ENCODE measurements at places on chromosomes 3 and 15. TPM values are rescaled to one million over a fixed set of nuclear protein-coding genes. Genes with fewer than 3 reads are reported as not detected.

DNA sequence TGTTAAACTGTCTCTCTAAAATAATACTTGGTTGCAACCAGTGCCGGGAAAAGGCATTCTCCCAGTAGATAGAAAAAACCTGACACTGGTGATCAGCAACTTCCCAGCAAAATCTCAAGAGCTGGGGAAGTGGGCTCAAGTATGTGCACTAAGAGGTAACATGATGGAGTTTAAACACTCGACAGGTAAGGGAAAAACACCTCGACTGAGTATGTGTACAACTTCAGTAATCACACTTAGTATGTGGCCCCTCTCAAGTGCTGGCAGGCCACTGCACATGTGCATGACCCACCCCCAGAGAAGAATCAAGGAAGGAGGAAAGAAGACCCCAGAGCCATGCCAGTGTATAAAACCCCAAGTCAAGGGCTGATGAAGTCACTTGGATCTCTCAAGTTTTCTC, 27.4 kb downstream of the SPESP1 start:
- no peaks in the 10 kb centered on the region for H3K27me3 ChIP-seq
- H3K4me3 ChIP-seq, result no peak overlapping the region
- H3K36me3 ChIP-seq, result no peaks in the 10 kb centered on the region

DNA sequence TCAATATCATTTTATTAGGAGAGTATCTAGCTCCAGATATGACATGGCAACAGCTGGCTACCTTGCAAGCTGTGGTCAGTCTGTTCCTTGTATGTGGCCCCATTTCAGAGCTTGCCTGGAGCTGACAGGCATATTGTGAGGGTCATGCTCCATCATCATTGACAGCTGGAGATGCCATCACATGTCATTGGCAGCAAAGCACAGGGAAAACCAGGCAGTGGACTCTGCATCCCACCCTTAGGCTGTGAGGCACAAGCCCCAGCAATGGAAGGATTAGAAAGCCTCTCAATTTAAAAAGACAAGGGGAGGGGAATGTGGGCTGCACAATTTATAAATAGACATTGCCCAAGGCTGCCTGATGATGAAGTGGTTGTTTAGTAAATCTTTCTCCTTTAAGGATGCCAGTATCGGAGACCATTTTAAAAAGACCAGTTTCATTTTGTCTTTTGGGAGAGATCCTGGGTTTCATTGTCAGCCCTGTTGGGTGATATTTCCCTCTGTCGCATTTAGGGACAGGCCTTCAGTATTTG, 27.9 kb downstream of the LNP1 start:
- no peak overlapping the region for H3K4me3 ChIP-seq
- no peak for DNase-seq
- no peak overlapping the region for H3K27ac ChIP-seq
- no peaks in the 10 kb centered on the region for H3K27me3 ChIP-seq

GRCh38 chr3:51282931-51283330, 102.2 kb upstream of the MANF start:
- H3K4me1 ChIP-seq, result no peaks in the 10 kb centered on the region
- peaks cover 6% of the 10 kb centered on the region for H3K36me3 ChIP-seq
- DNase-seq, result no peak
- no peaks in the 10 kb centered on the region for H3K27me3 ChIP-seq

DNA sequence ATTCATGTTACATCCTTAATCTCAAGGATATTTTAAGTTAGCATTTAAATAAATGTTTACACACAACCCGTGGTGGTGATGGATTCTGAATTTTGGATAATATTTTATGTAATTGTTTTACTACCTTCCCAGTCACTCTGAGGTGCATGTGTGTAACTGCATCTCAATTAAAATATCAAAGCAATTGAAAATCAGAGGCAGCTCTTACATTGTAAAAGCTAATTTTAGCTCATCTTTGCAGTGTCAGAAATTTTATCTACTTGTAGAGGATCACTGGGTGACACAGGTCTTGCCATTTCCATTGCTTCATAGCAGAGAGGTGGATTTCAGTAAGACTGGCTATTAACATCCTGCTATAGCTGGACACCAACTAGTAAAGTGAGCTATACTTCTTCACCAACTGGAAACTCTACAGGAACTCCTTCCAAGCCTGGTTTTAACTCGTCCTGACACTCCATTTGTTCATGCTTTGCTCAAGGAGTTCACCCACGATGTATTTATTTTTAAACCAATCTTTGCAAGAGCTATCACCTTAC, 19.6 kb upstream of the MITF start:
- no peak overlapping the region for H3K27ac ChIP-seq
- no peak overlapping the region for H3K4me3 ChIP-seq
- no peaks in the 10 kb centered on the region for H3K36me3 ChIP-seq
- no peaks in the 10 kb centered on the region for H3K27me3 ChIP-seq

DNA sequence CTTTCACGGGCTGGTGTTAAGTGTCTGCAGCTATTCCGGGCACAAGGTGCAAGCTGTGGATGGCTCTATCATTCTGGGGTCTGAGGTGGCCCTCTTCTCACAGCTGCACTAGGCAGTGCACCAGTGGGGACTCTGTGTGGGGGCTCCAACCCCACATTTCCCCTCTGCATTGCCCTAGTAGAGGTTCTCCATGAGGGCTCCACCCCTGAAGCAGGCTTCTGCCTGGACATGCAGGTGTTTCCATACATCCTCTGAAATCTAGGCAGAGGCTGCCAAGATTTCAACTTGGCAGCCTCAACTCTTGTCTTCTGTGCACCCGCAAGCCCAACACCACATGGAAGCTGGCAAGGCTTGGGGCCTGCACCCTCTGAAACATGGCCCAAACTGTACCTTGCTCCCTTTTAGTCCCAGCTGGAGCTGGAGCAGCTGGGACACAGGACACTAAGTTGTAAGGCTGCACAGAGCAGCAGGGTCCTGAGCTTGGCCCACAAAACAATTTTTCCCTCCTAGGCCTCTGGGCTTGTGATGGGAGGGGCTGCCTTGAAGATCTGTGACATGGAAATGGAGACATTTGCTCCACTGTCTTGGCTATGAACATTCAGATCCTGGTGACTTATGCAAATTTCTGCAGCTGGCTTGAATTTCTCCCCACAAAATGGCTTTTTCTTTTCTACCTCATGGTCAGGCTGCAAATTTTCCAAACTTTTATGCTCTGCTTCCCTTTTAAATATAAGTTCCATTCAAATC, 6.0 kb upstream of the RPL39L start:
- no peak for DNase-seq
- no peaks in the 10 kb centered on the region for H3K27me3 ChIP-seq
- no peaks in the 10 kb centered on the region for H3K4me1 ChIP-seq
- H3K36me3 ChIP-seq, result no peaks in the 10 kb centered on the region
- no peak overlapping the region for H3K4me3 ChIP-seq

DNA sequence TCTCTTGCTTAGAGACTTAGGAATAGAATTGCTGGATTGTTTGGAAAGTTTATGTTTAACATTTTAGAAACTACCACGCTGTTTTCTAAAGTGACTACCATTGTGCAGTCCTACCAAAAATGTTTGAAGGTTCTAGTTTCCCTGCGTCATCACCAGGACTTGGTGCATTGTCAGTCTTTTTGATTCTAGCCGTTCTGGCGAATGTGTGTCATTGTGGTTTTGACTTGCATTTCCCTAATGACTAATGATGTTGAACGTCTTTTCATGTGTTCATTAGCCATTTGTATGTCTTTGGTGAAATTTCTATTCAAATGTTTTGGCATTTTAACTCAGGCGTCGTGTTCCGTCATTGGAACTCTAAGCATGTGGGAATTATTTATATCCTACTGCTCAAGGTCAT, 58.0 kb downstream of the CHD2 start:
- no peaks in the 10 kb centered on the region for H3K4me1 ChIP-seq
- peaks cover 80% of the 10 kb centered on the region for H3K36me3 ChIP-seq
- H3K4me3 ChIP-seq, result no peak overlapping the region
- no peak overlapping the region for H3K27ac ChIP-seq
- H3K27me3 ChIP-seq, result no peaks in the 10 kb centered on the region
- no peak for DNase-seq

DNA sequence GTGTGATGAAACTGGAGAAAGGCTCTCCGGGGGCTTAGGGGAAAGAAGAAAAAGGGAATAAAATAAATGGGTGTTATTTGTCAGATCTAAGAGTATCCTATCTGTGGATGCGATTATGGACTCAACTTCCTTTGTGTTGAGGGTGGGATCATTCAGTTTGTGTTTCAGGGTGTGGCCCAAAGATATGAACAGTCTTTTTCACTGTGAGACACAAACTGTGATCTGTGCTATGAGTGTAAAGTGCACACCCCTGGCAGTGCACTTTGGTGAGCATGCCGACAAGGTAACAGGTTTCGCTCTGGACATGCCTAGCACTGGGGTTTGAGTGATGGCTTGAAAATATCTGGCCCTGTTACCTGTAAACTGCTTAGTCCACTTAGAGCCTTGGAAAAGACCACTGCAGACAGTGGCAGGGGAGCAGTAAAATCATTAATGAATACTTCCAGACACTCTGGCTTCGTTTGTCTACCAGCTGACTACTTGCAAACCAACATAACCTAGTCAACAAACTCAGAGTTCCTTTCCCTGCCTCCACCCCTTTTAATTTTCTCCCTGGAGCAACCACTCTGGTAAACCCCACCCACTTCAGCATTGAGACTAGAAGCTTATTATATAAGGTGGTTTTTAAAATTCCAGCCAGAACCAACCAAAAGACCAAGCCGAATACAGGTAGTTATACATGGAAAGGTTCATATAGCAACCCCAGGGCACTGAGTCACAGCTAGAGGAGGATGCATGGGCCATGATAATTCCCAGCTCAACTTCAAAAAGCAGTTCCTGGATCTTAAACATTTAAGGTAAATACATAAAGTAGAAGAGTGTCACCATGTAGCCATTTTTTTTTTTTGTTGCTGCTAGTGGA, 55.1 kb downstream of the TAMM41 start:
- no peak overlapping the region for H3K4me3 ChIP-seq
- no peaks in the 10 kb centered on the region for H3K4me1 ChIP-seq
- H3K27ac ChIP-seq, result no peak overlapping the region
- no peaks in the 10 kb centered on the region for H3K36me3 ChIP-seq

DNA sequence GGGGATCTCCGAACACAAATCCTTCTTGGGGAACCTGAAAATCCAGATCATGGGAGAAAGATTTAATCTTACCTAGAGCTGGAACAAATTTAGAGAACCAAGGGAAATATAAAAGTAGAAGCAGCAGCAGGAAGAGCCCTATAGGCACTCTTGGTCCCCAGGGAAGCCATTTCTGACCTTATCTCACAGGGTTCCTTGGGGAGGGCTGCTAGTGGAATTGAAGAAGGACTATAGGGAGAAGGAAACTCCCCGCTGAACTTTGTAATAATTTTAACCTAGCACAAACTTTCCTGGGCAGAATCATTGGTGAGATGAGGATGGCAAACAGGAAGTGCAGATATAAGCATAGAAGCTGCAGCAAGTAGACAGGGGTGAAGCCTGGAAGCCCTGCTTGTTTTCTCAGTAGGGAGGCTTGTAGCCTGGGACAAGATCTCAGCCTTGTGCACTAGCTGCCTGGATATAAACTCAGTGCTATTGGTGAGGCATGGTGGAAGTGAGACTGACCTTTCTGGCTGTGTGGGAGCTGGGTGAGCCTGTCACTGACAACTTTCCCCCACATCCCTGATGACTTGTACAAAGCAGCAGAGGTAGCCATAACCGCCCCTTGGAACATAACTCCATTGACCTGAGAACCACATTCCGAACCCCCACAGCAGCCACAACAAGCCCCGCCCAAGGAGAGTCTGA, 343.0 kb upstream of the TGFBR2 start:
- no peak for DNase-seq
- no peaks in the 10 kb centered on the region for H3K36me3 ChIP-seq
- no peak overlapping the region for H3K4me3 ChIP-seq
- H3K4me1 ChIP-seq, result peaks cover 8% of the 10 kb centered on the region
- H3K27me3 ChIP-seq, result no peaks in the 10 kb centered on the region

DNA sequence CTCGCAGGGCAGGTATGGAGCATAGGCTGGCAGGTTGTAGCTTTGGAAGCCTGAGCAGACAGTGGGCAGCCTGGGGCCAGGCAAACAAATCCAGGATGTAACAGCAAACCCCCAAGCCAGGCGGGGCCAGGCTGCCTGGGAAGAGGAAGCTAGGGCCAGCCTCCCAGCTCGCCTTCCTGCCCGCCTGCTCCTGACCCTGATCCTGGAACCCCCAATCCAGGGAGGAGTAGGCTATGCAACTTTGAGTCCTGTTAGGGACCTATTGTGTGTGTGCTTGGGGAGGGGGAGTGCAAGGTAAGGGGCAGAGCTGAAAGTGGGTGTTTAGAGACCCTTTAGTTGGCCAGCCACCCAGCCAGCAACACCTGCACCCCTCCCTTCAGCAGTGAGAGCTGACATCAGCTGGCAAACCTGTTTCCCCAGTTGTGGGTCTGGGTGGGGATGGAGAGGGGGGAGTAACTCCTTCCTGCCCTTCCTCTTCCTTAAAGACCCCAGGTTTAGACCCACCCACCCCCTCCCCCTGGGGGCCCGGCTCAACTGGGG, 2.5 kb downstream of the NBEAL2 start:
- peaks cover under 1% of the 10 kb centered on the region for H3K4me1 ChIP-seq
- H3K36me3 ChIP-seq, result no peaks in the 10 kb centered on the region
- H3K4me3 ChIP-seq, result no peak overlapping the region
- H3K27me3 ChIP-seq, result no peaks in the 10 kb centered on the region
- no peak overlapping the region for H3K27ac ChIP-seq

DNA sequence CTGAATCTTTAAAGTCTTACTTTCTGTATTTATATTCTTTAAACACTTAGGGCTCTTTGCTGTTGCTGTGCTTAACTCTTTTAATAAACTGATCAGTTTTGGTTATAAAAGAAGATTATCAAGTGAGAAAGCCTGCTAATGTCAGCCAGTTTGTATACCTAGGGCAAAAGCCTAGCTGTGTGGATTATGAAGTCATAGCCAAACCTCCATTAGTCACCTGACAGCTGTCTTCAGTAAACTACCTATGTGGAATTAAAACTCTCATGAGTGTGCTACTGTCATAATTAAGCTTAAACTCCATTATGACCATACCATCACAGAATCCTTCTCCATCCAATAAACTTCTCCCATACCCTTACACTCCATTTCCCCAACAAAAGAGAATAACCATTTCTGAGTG, 762.7 kb downstream of the NTRK3 start:
- H3K36me3 ChIP-seq, result no peaks in the 10 kb centered on the region
- no peak for DNase-seq
- no peak overlapping the region for H3K4me3 ChIP-seq
- H3K27ac ChIP-seq, result no peak overlapping the region
- peaks cover 6% of the 10 kb centered on the region for H3K4me1 ChIP-seq

- H3K36me3 ChIP-seq, result no peaks in the 10 kb centered on the region
- H3K4me3 ChIP-seq, result no peak overlapping the region
- no peaks in the 10 kb centered on the region for H3K4me1 ChIP-seq
Observed at GRCh38 chr15:83866692-83867091, 212.8 kb downstream of the ADAMTSL3 start.

GRCh38 chr3:187370051-187370450, 1.9 kb downstream of the RTP4 start:
- no peaks in the 10 kb centered on the region for H3K36me3 ChIP-seq
- no peak overlapping the region for H3K4me3 ChIP-seq
- H3K4me1 ChIP-seq, result no peaks in the 10 kb centered on the region
- no peak for DNase-seq
- H3K27ac ChIP-seq, result no peak overlapping the region
- no peaks in the 10 kb centered on the region for H3K27me3 ChIP-seq

The GUCA1C gene
- total RNA-seq, result not detected

The PRSS50 gene
- total RNA-seq, result 1.9 TPM

The IMPG2 gene
- total RNA-seq, result 0.03 TPM

The SCAANT1 gene
- not detected for total RNA-seq

The DNAJB8 gene
- not detected for total RNA-seq

The CLDN18 gene
- not detected for total RNA-seq

The STOML1 gene
- total RNA-seq, result 2.0 TPM

The ITIH1 gene
- not detected for total RNA-seq

The UCN2 gene
- total RNA-seq, result not detected

The NEK10 gene
- total RNA-seq, result 0.54 TPM

All from neural progenitor cell (in vitro differentiated cells).